ENCODE measurements at places on chromosomes 6 and 20.

DNA sequence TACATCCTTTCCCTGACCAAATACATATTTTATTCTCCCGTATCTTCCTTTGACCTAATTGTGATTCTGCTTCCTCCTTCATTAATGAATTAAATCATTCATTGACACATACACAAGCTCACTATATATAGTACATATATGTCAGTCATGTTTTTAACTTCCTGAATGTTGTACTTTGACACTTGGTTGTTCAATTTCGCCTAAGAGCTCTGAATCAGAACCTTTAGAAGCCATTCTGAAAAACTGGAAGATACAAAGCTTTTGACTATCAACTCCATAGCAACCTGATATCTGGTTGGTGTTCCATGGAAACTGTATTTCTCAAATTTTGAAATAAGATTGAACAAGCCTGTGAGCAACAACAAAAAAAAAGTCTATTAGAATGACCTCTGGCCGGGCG lies 27.3 kb upstream of the HFE start:
- no peak for DNase-seq

DNA sequence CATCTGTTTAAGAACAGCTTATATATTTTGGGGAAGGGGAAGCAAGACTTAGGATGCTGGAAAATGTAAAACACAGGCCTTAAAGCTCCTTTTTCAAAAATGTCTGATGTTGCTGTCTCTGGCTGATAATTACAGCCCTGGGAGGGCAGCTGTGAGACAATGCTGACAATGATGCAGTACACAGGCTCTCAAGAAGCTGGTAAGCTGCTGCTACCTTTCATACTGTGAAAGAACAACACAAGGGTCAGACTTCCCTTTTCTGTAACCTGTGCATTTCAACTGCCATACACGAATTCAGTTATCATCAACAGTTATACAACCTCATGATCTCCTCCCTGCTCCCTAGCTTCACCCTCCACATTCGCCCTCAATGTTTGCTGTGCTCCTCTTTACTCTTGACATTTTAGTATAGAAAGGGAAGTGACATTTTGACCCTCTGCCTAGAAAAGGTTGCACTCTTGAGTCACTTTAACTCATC lies 25.2 kb downstream of the MAP7 start:
- DNase-seq = no peak

DNA sequence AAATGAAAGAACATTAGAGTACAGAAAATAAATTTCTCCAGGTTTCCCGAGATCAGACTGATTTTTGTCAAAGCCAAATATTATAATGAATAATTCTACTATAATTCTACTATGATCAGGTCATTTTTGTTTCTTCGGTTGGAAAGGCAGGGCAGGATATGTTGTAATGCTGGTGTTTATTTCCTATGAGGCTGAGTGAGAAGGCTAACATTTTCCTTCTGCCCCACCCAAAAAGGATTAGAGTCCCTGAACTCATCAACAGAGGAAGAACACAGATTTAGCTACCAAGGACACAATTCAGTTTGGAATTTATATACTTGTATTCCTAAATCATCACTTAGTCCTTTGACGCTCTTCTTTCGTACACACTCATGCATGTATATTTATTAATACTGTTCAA lies 318.9 kb downstream of the SYNE1 start:
- DNase-seq = peak; percentile 63

DNA sequence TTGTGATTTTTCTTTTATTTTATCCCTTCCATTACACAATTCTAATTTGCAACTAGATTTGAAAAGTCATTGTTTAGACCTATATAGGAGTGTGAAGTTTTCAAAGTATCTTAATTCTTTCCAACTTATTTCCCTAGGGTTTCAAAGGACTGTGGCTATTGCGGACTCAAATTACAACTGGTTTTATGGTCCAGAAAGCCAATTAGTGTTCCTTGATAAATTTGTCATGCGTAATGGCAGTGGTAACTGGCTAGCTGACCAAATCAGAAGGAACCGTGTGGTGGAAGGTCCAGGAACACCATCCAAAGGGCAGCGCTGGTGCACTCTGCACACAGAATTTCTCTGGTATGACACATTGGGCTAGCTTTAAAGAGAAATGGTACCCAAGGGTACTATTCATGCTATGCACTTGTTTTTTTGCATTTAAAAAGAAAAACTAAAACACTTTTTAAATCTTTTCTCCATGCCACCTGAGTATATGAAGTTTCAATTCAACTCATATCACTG lies 27.9 kb upstream of the CALHM6 start:
- DNase-seq = no peak

- peak; percentile 64 for DNase-seq
Measured at GRCh38 chr20:31849306-31849930, 4.0 kb upstream of the FOXS1 start.

GRCh38 chr20:58097429-58097828 lies 131.0 kb downstream of the ANKRD60 start:
- DNase-seq = no peak

DNA sequence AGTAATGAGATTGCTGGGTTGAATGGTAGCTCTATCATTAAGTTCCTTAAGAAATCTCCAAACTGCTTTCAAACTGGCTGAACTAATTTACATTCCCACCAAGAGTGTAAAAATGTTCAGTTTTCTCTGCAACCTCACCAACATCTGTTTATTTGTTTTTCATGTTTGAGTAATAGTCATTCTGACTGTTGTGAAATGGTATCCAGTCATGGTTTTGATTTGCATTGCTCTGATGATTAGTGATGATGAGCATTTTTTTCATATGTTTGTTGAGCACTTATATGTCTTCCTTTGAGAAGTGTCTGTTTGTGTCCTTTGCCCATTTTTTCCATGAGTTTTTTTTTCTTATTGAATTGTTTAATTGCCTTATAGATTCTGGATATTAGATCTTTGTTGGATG lies 24.9 kb downstream of the DEFB125 start:
- DNase-seq = peak; percentile 64

- peak; percentile 15 for DNase-seq
Measured at GRCh38 chr6:35980991-35981645, 43.3 kb downstream of the SLC26A8 start.

GRCh38 chr20:63064310-63064709 lies 57.5 kb upstream of the BHLHE23 start:
- no peak for DNase-seq
